ENCODE measurements at places on chromosomes 6 and 20.

DNA sequence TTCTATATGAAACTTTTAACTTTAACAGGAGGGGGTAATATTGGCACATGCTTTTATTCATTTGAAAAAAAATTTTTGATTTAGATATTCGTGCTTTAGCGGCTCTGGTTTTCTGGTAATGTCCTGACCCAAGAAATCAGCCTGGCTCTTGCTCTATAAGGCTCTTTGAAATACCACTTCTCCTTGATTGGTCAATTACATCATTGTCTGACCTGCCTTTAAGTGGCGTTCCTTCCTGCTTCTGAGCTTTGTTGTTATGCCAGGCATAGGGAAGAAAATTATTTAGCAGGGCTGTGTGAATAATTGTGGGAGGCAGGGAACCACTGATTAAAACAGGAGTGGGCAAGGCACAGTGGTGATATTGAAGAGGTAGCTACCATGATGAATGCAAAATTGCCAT lies 3.9 kb downstream of the RNF144B start:
- no peak for DNase-seq
- H3K4me3 ChIP-seq, result no peak overlapping the region
- no peak overlapping the region for H3K27ac ChIP-seq
- no peaks in the 10 kb centered on the region for H3K27me3 ChIP-seq

DNA sequence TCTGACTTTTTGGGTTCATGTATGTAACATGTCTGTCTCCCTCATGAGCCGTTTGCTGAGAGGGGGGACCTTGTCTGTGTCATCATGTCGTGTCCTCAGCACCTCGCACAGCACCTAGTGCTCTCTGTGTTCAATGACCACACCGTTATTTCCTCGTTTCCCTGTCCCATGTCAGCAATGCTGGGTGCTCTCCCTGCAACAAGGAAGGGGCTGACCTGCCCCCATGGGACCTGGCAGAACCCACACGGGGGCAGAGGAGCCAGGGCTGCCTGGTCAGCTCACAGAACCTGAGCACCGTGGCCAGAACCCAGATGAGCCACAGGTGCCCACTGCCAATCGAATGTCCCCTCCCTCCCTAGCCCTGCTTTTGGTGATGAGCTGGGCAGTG lies 7.3 kb downstream of the ADA start:
- peaks cover 24% of the 10 kb centered on the region for H3K4me1 ChIP-seq
- no peak for DNase-seq
- H3K36me3 ChIP-seq, result peaks cover 1% of the 10 kb centered on the region
- peaks cover 3% of the 10 kb centered on the region for H3K27me3 ChIP-seq
- no peak overlapping the region for H3K27ac ChIP-seq

DNA sequence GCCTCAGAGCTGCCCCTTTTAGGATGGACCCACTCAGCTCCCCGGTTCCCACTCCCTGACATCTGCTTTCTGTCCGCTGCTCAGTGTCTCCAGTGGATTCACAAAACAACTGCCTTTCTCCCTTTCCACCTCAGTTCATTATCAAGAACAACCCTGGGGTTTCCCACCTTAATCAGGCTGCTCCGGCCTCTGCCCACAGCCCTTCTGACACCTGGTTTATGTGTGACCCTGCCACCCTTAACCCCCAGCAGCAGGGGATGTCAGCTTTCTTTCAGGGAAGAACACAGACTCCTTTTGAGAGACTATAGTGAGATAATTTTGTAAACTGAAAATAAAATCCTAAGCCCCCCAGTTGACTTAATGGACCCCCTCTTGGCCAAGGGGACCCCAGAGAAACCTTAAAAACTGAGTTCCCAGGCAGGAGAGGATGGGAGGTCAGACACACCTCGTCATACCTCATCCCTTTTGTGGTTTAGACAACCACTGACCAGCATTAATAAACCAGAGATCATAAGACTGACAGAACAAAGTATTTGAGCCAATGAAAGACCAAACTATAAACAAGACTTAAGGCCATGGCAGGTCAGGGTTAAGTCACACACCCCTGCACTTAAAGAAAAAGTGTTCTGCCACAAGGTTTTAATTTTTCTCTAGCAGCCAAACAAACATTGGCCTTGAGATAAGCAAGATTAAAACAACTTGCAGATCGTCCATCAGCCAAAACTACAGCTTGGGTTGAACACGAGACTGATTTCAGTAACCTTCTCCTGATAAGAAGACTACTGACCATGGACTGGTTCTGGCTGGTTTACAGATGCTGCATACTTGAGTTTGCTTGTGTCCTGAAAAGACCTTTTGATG lies 42.4 kb upstream of the DDR1 start:
- no peak overlapping the region for H3K4me3 ChIP-seq
- peaks cover 16% of the 10 kb centered on the region for H3K4me1 ChIP-seq
- no peaks in the 10 kb centered on the region for H3K36me3 ChIP-seq
- DNase-seq, result no peak
- H3K27me3 ChIP-seq, result no peaks in the 10 kb centered on the region

DNA sequence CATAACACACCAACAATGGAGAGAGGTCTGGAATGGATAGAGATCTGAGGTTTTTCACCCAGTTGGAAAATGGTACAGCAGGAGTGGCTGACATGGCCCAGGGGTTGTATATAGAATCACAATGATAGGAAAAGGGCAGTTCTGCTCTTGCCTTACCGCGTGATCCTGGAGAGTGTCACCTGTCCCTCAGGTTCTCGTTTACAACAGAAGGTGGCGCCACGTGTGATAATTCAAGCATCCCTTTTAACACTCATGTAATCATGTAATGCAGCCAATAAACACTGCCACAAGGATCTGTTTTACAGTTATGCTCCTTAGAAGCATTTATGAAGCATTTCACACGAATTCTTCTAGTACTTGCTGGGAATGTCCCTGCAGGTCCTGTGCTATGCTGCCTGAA lies 12.9 kb upstream of the WFDC2 start:
- H3K36me3 ChIP-seq, result no peaks in the 10 kb centered on the region
- peaks cover 10% of the 10 kb centered on the region for H3K27me3 ChIP-seq
- no peaks in the 10 kb centered on the region for H3K4me1 ChIP-seq
- H3K4me3 ChIP-seq, result no peak overlapping the region

DNA sequence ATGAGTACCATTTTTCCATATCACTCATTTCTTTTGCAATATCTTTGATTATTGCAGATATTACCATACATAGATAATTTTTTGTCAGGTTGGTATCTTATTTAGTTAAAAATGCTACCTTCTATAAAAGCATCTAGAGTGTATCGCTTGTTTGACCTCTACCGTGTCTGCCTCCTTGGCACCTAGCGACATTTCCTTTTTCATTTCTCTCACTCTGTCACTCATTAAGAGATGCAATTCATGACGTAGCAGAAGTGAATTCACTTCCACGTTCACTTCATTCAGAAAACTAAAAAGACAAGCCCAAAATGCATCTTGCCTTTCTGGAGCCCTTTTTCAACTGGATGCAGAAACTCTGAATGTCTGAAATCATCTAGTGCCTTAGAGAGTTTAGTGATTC lies 172.9 kb downstream of the MMS22L start:
- no peaks in the 10 kb centered on the region for H3K4me1 ChIP-seq
- no peak overlapping the region for H3K4me3 ChIP-seq
- DNase-seq, result no peak
- H3K27ac ChIP-seq, result no peak overlapping the region
- no peaks in the 10 kb centered on the region for H3K27me3 ChIP-seq

DNA sequence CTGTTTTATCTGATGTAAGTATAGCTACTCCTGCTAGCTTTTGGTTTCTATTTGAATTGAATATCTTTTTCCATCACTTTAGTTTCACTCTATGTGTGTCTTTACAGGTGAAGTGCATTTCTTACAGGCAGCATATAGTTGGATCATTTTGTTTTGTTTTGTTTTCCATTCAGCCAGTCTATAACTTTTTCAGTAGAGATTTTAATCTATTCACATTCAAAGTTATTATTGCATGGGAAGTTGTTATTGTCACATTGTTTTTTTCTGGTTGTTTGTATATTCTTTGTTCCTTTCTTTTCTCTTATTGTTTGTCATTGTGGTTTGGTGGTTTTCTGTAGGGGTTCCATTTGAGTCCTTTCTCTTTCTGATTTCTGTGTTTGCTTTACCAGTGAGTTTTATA lies 151.2 kb downstream of the PDE10A start:
- H3K4me3 ChIP-seq, result no peak overlapping the region
- H3K36me3 ChIP-seq, result no peaks in the 10 kb centered on the region
- H3K27me3 ChIP-seq, result no peaks in the 10 kb centered on the region
- no peaks in the 10 kb centered on the region for H3K4me1 ChIP-seq

DNA sequence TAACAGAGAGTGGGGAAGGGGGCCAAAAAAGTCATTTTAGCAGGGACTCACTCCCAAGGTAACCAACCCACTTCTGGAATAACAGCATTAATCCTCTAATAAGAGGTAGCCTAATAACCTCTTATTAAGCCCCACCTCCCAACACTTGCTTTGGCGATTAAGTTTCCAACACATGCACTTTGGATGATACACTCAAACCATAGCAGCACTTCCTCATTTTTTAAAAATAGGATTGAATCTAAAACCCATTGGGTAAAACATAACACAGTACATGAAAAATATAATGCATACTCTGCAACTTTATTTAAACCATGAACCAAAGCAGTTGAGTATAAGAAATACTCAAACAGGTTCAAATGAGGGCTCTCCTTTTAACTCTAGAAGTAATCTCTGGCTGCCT lies 318.3 kb downstream of the HACE1 start:
- H3K27ac ChIP-seq, result no peak overlapping the region
- peaks cover 15% of the 10 kb centered on the region for H3K4me1 ChIP-seq
- no peak overlapping the region for H3K4me3 ChIP-seq
- no peaks in the 10 kb centered on the region for H3K27me3 ChIP-seq
- no peak for DNase-seq

- H3K27ac ChIP-seq, result no peak overlapping the region
- no peak overlapping the region for H3K4me3 ChIP-seq
- H3K4me1 ChIP-seq, result peaks cover 1% of the 10 kb centered on the region
- no peaks in the 10 kb centered on the region for H3K27me3 ChIP-seq
- DNase-seq, result no peak
Observed at GRCh38 chr6:157292202-157292601, 31.1 kb downstream of the TMEM242 start.

GRCh38 chr6:90493332-90493731 lies 93.5 kb downstream of the MAP3K7 start:
- no peak overlapping the region for H3K4me3 ChIP-seq
- H3K36me3 ChIP-seq, result no peaks in the 10 kb centered on the region
- H3K27ac ChIP-seq, result no peak overlapping the region
- DNase-seq, result no peak
- H3K4me1 ChIP-seq, result no peaks in the 10 kb centered on the region
- H3K27me3 ChIP-seq, result peaks cover 3% of the 10 kb centered on the region

- H3K27me3 ChIP-seq, result no peaks in the 10 kb centered on the region
- no peak for DNase-seq
- peak overlapping the region; percentile 91 for H3K4me3 ChIP-seq
- peak overlapping the region; percentile 99 for H3K27ac ChIP-seq
- H3K4me1 ChIP-seq, result peaks cover 20% of the 10 kb centered on the region
Observed at GRCh38 chr6:26158581-26159356, 71.5 kb downstream of the HFE start.

- no peak overlapping the region for H3K27ac ChIP-seq
- peaks cover 3% of the 10 kb centered on the region for H3K4me1 ChIP-seq
- no peak overlapping the region for H3K4me3 ChIP-seq
- no peaks in the 10 kb centered on the region for H3K36me3 ChIP-seq
- DNase-seq, result no peak
Observed at GRCh38 chr6:136309171-136309570, 19.5 kb upstream of the BCLAF1 start.

GRCh38 chr20:58623579-58624473 lies 27.3 kb upstream of the STX16 start:
- no peaks in the 10 kb centered on the region for H3K36me3 ChIP-seq
- H3K27ac ChIP-seq, result no peak overlapping the region
- no peaks in the 10 kb centered on the region for H3K4me1 ChIP-seq

DNA sequence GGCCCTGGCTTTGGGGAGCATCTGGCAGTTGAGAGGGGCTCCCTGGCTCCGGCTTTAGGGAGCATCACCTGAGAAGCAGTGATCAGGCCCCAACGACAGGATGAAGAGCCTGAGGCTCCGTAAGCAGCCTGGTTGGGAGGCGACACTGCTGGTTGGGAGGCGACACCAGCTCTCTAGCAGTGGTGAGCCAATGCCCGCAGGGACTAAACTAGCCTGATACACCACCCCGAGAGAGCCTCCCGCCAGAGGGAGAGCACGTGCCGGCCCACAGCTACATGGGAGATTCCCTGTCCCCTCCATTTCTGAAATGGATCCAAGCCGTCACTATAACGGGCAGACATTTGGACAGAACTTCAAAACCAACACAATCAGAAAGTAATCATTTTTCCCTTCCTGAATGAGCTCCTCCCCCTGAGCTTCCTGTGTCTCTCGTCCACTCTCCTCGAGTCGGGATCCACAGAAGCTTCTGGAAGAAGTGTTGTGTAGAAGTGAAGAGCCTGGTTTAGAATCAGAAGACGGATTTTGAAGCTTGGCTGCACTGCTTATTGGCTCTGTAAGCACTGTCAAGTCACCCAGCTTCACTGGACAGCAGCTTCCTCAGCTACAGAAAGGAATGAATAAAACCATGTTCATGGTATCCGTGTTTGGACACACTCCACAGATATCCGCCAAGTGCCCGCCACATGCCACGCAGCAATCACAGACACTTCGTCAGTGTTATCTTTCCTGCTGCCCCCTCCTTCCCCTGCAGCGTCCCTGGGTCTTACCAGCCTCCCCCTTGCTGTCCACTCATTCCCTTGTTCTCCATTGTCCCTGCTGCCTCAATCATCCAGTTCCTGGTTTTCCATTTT lies 199.6 kb downstream of the TTLL2 start:
- H3K4me3 ChIP-seq, result no peak overlapping the region
- peaks cover 8% of the 10 kb centered on the region for H3K27me3 ChIP-seq
- no peaks in the 10 kb centered on the region for H3K36me3 ChIP-seq
- DNase-seq, result no peak
- H3K27ac ChIP-seq, result no peak overlapping the region
- peaks cover 10% of the 10 kb centered on the region for H3K4me1 ChIP-seq

- no peaks in the 10 kb centered on the region for H3K36me3 ChIP-seq
- H3K27ac ChIP-seq, result no peak overlapping the region
- DNase-seq, result no peak
- H3K4me3 ChIP-seq, result no peak overlapping the region
- no peaks in the 10 kb centered on the region for H3K27me3 ChIP-seq
- H3K4me1 ChIP-seq, result peaks cover 6% of the 10 kb centered on the region
Observed at GRCh38 chr20:14838663-14839628, 501.5 kb upstream of the FLRT3 start.

All from progenitor cell of endocrine pancreas (in vitro differentiated cells).